ENCODE measurements at places on chromosomes 5 and 9. TPM values are rescaled to one million over a fixed set of nuclear protein-coding genes. Genes with fewer than 3 reads are reported as not detected.
A peak's percentile ranks its signal among the peaks of the same experiment; 100 is the strongest.

The SUSD1 gene
- total RNA-seq = 23.5 TPM

DNA sequence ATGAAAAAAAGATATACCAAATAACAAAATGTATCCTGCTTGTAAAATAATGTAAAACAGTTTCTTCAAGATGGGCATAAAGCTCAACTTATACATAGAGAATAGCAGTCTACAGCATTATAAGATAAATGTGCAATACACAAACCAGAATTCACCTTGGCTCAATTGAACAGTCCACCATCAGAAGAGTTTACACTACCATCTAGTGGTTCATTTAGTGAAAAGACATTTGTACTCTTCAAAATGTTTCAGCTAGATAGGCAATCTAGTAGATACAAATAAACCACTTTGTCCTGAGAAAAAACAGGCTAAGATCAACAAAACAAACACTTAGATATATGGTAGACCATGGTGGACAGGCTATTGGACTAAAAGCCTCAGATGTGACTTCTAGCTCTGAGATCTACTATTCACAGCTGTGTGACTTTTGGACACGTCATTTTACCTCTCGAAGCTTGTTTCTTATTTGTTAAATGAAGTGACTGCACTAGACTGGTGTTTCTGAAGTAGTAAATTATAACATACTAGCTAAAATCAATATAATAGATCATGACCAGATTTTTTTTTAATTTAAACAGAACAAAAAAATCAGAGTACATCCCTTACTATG is 22.1 kb upstream of the TPD52L3 start:
- H3K27ac ChIP-seq = no peak overlapping the region
- H3K4me3 ChIP-seq = no peak overlapping the region
- no peaks in the 10 kb centered on the region for H3K27me3 ChIP-seq
- H3K36me3 ChIP-seq = no peaks in the 10 kb centered on the region

DNA sequence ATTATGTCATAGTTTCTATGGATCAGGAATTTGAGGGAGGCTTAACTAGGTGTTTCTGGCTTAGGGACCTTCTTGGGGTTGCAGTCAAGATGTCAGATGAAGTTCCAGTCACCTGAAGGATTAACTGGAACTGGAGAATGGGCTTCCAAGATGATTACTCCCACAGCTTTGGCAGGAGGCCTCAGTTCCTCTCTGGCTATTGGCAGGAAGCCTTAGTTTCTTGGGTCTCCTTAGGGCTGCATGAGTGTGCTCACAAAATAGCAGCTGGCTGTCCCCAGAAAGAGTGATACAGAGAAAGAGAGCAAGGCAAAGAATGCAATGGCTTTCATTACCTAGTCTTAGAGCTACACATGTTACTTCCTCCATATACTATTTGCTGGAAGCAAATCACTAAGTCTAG is 138.1 kb upstream of the TLE4 start:
- H3K36me3 ChIP-seq = no peaks in the 10 kb centered on the region
- DNase-seq = no peak
- H3K4me1 ChIP-seq = no peaks in the 10 kb centered on the region
- H3K4me3 ChIP-seq = no peak overlapping the region
- no peaks in the 10 kb centered on the region for H3K27me3 ChIP-seq
- H3K27ac ChIP-seq = no peak overlapping the region

DNA sequence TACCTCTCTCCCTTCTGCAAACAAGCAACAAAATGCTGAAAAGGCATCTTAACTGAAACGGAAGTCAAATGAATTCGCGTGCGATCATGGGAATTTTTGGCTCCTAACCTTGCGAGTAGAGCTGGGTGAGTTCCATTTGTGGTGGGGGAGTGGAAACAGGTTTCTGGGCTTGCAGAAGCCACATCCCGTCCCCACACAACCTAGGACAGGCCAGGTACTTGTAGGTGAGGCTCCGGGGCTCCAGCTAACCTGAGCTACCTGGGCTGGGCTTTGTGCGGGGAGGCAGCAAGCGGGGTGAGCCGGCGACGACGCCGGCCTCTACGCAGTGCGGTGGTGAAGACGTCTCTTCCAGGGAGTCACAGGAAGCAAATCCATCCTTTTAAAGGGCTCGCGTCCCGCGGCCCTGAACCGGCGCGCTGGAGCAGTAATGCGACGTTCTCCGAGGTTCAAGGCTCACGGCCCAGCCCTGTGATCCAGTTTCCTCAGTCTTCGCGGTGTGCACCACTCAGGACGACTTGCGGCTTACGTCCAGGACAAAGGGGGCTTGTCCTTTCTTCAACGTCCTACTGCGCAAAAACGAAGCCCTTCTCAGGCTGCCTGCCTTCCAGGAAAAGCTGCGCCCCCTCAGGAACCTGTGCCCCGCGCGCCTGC is 567 bp upstream of the SPIN1 start:
- H3K36me3 ChIP-seq = no peaks in the 10 kb centered on the region
- DNase-seq = peak; percentile 76
- peak overlapping the region; percentile 100 for H3K27ac ChIP-seq
- H3K4me1 ChIP-seq = peaks cover 39% of the 10 kb centered on the region

DNA sequence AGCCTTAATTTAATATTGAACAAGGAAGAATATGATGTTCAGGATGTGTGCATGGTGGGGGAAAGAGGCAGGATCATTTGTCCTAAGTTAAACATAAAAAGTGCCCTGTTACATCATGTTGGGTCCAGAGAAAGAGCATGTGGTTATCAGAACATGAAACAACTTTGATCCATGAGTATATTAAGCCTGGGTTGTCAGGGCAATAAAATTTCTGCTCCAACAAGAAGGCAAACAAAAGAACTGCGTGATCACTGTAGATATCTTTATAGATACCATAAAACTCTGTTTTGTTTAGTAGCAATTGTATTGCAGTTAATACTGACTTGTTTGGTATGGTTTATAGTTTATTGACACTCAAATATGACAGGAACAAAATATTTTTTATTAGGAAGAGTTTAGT is 35.2 kb downstream of the PCA3 start:
- no peaks in the 10 kb centered on the region for H3K4me1 ChIP-seq
- no peaks in the 10 kb centered on the region for H3K27me3 ChIP-seq
- no peak for DNase-seq
- H3K36me3 ChIP-seq = no peaks in the 10 kb centered on the region
- H3K4me3 ChIP-seq = no peak overlapping the region
- no peak overlapping the region for H3K27ac ChIP-seq

DNA sequence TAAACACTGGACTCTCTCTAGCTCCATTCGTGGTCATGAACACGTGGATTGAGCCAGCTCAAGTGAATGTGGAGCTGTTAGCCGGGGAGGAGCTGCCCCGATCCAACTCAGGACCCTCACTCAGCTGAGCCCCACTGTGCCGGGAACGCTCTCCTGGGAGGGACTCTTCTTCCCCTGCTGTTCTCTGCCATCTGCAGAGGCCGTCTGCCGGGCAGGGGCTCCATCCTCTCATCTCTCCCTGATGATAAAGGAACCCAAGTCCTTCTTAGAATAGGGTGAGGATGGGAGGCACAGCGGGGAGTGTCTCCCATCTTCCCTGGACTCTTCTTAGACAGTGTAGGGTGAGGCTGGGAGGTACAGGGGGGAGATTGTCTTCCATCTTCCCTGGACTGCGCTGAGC is 120.5 kb upstream of the IRX4 start:
- no peaks in the 10 kb centered on the region for H3K4me1 ChIP-seq
- no peaks in the 10 kb centered on the region for H3K27me3 ChIP-seq
- H3K27ac ChIP-seq = no peak overlapping the region
- no peaks in the 10 kb centered on the region for H3K36me3 ChIP-seq

DNA sequence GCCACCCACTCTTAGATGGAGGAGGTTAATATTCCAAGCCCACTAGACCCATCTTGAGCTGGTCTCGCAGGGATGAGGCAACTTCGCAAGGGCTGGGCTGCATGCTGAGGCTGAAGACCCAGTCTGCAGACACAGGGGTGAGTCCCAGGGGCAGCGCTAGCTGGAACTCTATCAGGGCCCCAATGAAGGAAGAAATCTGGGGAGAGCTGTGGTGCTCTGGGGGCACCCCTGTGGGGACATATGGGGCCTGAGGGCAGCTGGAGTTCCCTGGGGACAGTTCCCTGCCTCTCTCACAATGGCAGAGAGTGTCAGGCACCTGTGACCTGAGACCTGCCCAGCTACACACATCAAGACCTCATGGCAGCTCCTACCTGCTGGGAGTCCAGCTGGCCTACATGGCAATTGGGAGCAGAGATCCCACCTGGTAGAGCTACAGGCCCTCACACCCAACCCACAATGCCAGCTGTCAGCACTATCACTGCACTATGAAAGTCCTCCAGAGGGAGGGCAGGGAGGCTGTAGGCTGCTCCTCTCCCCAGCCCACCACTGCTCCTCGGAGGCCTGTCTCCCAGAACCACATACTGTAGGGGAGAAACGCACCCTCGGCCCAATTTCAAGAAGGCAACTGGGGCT is 202.2 kb downstream of the GABBR2 start:
- H3K27ac ChIP-seq = no peak overlapping the region
- no peak overlapping the region for H3K4me3 ChIP-seq
- no peaks in the 10 kb centered on the region for H3K36me3 ChIP-seq
- H3K27me3 ChIP-seq = no peaks in the 10 kb centered on the region

DNA sequence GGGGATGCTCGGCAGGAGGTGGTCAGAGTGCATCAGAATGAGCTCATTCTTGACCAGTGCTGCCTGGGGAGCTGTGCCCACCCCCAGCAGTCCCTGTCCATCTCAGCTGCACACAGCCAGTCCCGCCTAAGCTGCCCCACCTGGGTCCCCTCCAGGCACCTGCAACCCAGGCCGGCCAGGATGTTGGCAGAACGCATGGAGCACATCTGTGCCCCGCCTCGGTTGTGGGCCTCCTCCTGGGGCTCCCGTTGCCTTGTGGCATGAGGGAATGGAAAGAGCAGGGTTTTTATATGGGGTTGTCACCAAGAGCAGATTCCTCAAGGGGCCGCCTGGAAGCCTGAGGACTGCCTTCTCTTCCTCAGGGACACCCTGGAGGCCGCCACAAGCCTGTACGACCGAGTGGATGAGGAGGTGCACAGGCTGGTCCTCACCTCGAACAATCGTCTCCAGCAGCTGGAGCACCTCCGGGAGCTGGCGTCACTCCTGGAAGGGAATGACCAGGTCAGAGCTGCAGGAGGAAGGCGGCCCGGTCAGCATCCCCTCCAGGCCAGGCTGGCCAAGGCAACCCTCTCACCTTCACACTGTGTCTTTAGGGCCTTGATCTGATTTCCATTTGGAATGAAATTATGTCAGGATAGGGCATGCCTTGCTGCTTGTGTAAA is 34.8 kb upstream of the LRRC14B start:
- H3K27ac ChIP-seq = no peak overlapping the region
- DNase-seq = no peak
- H3K4me3 ChIP-seq = no peak overlapping the region
- no peaks in the 10 kb centered on the region for H3K4me1 ChIP-seq

DNA sequence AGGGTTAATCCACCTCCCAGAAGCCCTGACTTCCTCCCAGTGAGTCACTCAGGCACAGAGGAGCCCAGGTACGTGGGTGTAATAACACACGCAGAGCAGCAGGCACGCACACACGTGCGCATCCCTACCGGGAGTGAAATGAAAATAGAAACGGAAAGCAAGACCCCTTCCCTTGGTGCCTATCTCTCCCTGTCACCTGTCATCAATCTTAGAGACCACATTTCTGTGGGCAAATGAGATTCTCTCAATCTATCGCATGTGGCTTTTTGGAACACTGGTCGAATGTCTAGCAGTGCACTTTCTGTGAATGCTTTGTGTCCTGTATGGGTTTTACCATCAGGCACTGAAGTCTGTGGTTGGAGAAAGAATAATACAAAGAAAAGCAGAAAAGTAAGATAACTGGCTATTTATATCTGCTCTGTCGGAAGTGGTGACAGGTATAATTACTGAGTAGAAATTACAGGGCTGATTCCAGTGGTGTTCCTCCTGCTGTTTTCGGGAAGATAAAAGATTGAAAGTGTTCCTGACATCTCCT is 137.7 kb upstream of the GRIA1 start:
- H3K36me3 ChIP-seq = no peaks in the 10 kb centered on the region
- peaks cover 5% of the 10 kb centered on the region for H3K27me3 ChIP-seq
- no peak overlapping the region for H3K27ac ChIP-seq
- no peak overlapping the region for H3K4me3 ChIP-seq

DNA sequence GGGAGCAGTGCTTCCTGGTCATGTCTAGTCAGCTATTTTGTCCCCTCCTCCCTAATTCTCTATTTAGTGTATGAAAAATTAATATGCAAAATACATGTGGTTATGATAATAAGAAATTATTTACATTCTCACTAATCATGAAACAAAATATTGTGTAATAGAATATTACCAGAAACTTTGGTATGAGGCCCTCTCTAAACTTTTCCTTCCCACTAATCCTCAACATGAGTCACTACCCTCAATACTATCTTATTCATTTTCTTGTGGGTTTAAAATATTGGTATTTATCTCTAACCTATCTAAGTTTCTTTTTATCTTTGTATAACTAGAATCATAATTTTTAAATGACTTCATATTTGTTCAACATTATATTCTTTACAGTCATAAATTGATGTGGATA is 545.9 kb upstream of the PTPRD start:
- H3K27ac ChIP-seq = no peak overlapping the region
- DNase-seq = no peak
- H3K4me1 ChIP-seq = no peaks in the 10 kb centered on the region
- no peak overlapping the region for H3K4me3 ChIP-seq

DNA sequence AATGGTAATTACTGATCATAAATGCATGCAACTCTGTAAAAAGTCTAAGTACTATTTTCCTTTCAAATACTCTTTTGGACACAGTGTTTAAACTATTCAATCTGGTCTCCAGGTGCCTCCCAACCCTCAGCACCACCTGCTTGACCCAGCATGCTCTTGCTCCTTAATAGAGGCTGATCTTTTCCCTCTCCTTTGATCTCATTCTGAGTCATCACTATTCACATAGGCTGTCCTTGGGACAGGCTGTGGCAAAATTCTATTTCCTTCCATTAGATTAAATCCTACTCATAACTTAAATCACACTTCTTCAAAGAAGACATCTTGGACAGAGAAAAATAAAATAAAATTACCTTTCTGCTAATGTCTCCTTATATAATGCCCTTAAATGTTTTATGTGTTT is 199.4 kb upstream of the ST8SIA4 start:
- H3K4me3 ChIP-seq = no peak overlapping the region
- no peak for DNase-seq
- H3K27me3 ChIP-seq = no peaks in the 10 kb centered on the region
- H3K4me1 ChIP-seq = no peaks in the 10 kb centered on the region
- no peaks in the 10 kb centered on the region for H3K36me3 ChIP-seq

DNA sequence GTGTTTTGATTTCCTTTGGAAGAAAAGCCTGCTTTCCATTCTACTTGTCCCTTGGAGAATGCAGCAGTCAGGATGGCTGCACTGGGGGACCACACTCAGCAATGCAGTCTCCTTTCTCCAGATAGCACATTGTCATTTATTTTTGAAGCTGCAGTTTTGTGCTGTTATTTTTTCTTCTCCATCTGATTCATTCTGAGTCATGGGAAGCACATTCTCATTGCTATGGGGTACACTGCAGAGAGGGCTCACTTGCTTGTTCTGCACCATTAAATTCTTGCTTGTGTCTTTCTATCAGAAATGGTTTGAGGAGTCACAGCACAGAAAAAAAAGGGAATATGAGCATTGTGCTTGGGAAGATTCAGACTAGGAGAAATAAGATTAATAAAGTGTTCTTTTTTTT is 39.7 kb upstream of the POC5 start:
- DNase-seq = no peak
- H3K4me1 ChIP-seq = no peaks in the 10 kb centered on the region
- no peak overlapping the region for H3K4me3 ChIP-seq
- H3K36me3 ChIP-seq = no peaks in the 10 kb centered on the region
- no peaks in the 10 kb centered on the region for H3K27me3 ChIP-seq

Data from adrenal gland (tissue), 19 donors.